ENCODE measurements at places on chromosomes 13 and 19. TPM values are rescaled to one million over a fixed set of nuclear protein-coding genes. Genes with fewer than 3 reads are reported as not detected.

Gene FXYD7
- total RNA-seq, result 0.18 TPM

Gene RNF17
- total RNA-seq, result not detected

Gene ALG5
- total RNA-seq, result 43.4 TPM

Gene CLDND2
- total RNA-seq, result not detected

Gene CEACAM5
- not detected for total RNA-seq

Gene C13orf46
- total RNA-seq, result not detected

Gene LAIR1
- not detected for total RNA-seq

Gene PLIN4
- total RNA-seq, result 0.71 TPM

Gene ZNF816
- 5.4 TPM for total RNA-seq

Gene SLAIN1
- not detected for total RNA-seq

Gene SOX1
- not detected for total RNA-seq

Gene ZNF14
- 3.0 TPM for total RNA-seq

Gene MEGF8
- 11.6 TPM for total RNA-seq

Gene UBE2L5
- not detected for total RNA-seq

Gene GPR4
- not detected for total RNA-seq

Gene SULT2A1
- not detected for total RNA-seq

Gene FCGBP
- 0.20 TPM for total RNA-seq

Gene MAG
- total RNA-seq, result not detected

Gene NCR1
- total RNA-seq, result not detected

Gene TEAD2
- total RNA-seq, result 26.7 TPM

Gene SHISA2
- total RNA-seq, result 1.9 TPM
